ENCODE measurements at places on chromosomes 5 and 9. TPM values are rescaled to one million over a fixed set of nuclear protein-coding genes. Genes with fewer than 3 reads are reported as not detected.

- peak; percentile 44 for ATAC-seq
These were observed 92.0 kb downstream of the SV2C start for GRCh38 chr5:76175051-76175666.

- no peak for ATAC-seq
These were observed 32.1 kb upstream of the SLC6A3 start for GRCh38 chr5:1477341-1477740.

SUSD1 gene
- 4.9 TPM for total RNA-seq

GRCh38 chr5:125148706-125149105 is 402.3 kb upstream of the ZNF608 start:
- ATAC-seq = no peak

DNA sequence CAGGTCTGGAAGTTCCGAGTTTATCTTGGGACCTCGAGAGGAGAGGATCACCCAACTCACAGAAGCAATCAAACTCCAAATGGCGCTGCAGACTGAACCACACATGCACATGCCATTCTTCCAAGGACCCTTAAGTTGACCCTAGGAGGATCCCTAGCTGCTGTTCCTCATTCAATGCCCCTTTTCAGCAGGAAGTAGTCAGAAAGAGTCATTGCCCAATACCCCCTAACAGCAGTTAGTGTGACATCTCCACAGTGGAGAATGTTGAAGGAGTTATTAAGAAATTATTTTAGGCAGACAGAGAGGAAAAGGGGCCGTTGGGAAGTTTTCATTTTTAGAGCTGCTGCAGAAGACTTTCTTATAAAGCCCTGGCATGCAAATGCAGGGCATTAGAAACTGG is 229.9 kb upstream of the DAB2 start:
- no peak for ATAC-seq

FRMD3 gene
- 0.49 TPM for total RNA-seq

OR1N2 gene
- not detected for total RNA-seq

DNA sequence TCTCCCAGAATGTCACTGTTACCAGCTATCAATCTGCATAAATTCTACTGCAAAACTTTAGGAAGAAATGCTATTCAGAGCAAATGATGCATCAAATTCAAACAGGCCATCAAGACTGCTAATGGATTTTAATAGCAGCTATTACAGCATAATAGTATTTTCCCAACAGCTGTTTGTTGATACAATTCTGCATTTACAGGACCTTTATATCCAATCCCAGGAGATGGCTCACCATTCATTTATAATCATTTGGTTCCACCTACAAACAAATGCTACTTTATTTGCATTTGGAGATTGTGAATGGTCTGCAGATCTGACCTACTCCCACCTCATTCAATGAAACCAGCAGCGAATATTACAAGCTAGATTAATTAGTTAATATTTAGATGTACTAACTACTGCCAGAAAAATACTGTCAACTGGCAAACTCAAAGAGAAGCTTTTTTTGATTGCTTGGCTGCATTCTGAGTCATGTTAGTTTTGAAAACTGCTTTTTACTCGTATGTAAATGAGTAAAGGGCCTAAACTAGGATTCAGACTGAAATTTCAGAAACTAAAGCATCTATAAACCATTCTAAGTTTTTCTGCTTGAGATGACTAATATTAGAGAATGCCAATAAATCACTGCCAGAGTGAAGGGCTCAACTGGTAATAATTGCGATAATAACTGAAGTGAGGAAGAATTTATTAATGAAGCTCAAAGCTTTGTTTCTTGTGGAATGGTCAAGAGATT is 7.1 kb upstream of the PCA3 start:
- ATAC-seq = peak; percentile 7

DNA sequence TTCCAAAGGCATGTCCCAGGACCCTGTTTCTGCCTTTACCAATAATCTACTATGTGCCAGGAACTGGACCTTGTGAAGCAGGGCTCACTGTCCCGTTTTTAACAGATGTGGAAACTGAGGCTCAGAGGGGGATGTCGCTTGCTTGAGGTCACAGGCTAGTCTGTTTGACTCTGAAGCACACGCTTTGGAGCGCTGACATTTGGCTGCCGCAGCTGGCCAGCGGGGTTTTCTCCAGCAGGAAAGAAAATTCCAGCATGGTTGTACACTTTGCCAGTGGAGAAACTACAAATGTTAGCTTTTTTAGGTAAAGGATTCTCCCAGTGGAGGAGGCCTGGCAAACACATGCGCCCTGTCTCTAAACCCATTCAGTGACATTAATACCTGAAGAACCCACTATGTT is 50.5 kb downstream of the SH3PXD2B start:
- no peak for ATAC-seq

- peak; percentile 16 for ATAC-seq
These were observed 108.9 kb downstream of the ACTL7B start for GRCh38 chr9:108746864-108747263.

DNA sequence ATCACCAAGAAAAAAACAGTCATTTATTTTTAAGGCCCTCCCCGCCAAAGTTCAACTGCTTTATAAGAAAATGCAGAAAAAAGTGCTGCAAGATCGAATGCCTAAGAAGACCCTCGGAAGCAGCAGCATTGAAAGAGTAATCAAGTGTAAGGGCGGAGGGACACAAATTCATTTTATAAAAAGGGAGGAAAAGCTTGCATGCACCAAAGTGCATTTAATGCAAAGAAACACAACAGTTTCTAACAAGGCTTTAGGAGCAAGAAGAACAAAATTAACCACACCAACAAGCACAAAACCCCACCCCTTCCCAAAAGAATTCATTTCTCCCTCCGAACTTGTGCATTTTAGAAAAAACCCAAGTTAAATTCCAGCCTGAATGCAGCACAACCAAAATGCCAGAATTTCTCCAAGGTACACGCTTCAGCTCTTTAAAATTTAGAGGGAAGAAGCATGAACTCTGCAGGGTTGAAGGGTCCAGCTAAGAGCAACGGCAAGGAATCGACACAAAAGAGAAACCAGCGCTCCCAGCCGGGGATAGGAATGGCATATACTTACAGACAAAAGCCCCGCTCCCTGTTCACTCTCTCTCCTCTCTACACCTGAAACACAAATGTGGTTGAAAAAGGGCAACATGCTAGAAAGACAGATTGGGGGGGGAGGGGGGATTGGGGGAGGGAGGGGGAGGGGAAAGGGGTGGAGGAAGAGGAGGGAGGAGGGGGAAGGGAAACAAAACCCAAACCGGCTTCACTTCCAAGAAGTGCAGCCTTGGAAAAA is at the start of gene NREP:
TSS of gene NREP (minus strand) at position 614 of the 774 bp plus-strand sequence. CDS start 1,422 bp downstream, outside the sequence.
- peak; percentile 21 for ATAC-seq

DNA sequence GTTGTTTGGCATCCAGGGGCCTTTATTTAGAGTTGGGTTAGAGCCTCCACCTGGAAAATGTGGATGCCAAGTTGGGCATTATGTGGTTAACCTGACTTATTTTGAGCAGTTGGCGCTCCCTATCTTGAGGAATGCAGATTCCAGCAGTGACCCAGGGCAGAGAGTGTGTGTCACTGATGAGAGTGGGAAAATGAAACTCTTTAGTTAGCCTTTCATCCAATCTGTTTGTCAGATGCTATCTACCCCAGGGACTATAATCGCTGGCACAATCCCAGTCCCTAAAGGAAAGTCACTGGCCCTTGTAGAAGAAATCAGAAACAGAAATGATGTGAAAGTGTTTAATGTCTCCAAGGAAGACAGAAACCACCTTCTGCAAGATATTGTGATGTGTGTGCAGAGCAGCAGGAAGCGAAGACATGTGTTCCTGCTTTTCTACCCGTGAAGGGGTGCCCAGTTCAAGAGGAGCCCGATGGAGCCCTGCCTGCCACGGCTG is 10.2 kb upstream of the STING1 start:
- ATAC-seq = no peak

- ATAC-seq = no peak
These were observed 183.2 kb downstream of the TMEM161B start for GRCh38 chr5:88085462-88085861.

SPINK1 gene
- total RNA-seq = not detected

- peak; percentile 62 for ATAC-seq
These were observed 412.7 kb downstream of the PIK3R1 start for GRCh38 chr5:68628082-68628814.

NIM1K gene
- total RNA-seq = 2.2 TPM

- no peak for ATAC-seq
These were observed 74.5 kb downstream of the PTCD2 start for GRCh38 chr5:72394688-72395087.
